ENCODE measurements at places on chromosomes 2 and 18.

DNA sequence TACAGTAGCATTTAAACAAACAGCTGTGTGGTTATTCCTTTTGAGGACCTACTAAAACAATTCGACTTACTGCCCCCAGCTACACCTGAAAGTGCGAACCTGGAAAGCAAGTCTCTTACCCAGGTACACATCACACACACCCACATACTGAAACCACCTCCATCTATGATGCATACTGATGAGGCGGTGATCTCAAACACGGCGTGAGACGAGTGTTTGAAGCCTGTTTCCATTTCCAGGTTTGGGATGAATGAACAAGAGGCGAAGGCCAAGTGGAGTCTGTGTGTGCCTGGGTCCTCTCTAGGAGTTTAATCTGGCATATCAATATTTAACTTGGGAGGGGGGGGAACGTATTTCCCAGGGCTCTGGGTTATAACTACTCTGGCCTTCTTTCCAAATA lies 1.6 kb downstream of the TMEM185B start:
- DNase-seq: no peak

DNA sequence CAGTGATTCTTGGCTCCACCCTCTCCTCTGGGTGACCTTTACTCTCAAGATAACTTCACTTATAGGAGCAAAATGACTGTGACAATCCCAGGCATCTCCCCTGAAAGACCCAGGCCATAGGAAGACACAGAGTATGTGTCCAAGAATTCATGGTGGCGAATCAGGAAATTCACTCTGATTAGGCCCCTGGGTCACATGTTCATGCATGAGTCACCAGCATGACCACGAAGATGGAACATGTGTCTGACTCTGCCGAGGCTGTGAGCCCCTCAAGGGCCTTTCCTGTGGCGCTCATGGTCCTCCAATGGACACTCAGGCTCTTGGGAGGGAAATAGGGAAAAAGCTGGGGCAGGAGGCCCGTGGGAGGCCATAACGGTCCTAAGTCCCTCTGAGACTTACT lies 74.0 kb upstream of the TEX51 start:
- DNase-seq: no peak

DNA sequence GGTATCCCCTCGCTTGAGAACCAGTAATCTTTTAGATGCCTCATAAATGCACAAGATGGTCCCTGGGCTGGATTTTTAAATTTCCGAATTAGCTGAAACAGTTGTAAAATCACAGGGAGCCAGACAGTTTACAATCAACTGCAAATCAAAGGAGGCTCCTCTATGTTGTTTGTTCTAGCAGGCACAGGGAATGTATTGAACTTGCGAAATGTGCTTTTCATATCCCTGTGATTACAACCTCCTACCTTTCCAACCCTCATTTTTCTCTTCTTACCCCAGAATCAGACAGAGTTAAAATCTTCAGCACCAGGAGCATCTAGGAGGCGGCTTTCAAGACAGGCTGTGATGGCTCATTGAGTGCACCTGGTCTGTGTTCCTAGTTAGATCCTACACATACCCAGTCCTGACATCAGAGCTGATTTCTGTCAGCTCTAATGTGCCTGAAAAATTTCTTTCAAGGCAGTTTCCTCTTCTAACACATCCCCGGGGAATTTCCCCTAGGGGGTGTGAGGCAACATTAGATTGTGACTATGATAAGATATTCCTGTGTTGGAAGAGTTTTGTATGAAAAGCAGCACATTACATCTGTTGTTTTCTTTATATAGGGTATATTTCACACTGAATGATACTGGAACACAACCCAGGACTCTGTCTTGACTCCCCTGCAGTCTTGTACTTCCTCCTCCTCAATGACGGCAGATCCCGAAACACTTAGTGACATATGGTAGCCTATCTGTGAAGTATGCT lies 17.9 kb upstream of the CAVIN2 start:
- DNase-seq: no peak

- DNase-seq: no peak
These were observed 228.8 kb downstream of the ETAA1 start for GRCh38 chr2:67625690-67626475.

DNA sequence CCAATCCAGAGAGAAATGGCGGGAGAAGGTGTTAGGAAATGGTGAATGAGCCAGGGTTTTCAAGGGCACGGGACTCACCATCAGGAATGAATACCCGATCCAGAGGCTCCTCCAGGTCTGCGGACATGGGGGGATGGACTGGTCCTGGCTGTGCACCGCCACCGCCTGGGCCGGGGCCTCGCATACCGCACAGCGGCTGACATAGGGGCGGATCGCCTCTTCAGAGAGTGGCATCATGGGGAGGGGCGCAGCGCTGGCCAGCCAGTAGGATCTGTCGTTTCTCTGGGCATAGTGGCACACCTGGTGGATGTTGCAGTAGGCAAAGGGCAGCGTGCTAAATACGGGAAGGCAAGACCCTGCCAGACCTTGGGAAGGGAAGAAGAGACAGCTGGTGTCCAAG lies 156.1 kb downstream of the COL4A4 start:
- no peak for DNase-seq

GRCh38 chr2:241859436-241860183 lies 916 bp upstream of the PDCD1 start:
- DNase-seq: peak; percentile 20

DNA sequence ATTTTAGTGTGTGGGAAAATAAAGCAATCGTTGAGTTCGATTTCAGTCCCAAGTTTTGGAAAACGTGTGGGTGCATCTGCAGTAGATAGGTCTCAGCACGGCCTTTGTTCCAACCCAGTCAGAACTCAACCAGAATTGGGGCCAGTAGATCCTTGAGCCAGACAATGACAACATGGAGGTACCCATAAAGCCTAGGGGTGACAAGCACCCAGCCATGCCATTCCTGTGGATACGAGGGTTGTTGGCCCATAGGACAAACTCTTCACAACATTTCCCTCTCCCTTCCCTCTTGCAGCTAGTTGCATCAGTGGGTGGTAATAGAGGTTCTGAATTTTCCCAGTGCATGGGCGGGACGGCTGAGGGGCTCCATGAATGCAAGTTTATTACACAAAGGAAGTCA lies 60.1 kb downstream of the ST3GAL5 start:
- no peak for DNase-seq

DNA sequence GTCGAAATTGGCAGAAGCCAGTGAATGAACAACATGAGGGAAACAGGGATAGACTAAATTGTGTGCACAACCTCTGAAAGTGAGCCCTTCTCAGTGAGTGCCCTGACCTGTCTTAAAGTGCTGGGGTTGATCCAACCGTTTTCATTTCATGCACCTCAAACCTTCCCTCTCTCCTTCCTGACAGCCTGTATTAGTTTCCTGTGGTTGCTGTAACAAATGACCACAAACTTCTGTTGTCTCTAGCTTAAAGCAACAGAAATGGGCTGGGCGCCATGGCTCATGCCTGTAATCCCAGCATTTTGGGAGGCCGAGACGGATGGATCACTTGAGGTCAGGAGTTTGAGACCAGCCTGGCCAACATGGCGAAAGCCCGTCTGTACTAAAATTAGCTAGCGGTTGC lies 48.8 kb upstream of the PPP1CB start:
- no peak for DNase-seq

GRCh38 chr2:191565647-191566198 lies 112.2 kb upstream of the NABP1 start:
- no peak for DNase-seq

GRCh38 chr2:120367649-120368048 lies 21.7 kb downstream of the INHBB start:
- no peak for DNase-seq
